ENCODE measurements at places on chromosomes 1 and 21.

GRCh38 chr1:40107290-40107959 lies 10.4 kb upstream of the PPT1 start:
- H3K27ac ChIP-seq: no peak overlapping the region
- no peak overlapping the region for H3K4me3 ChIP-seq
- no peaks in the 10 kb centered on the region for H3K36me3 ChIP-seq
- no peaks in the 10 kb centered on the region for H3K27me3 ChIP-seq
- H3K4me1 ChIP-seq: no peaks in the 10 kb centered on the region
- no peak for DNase-seq

DNA sequence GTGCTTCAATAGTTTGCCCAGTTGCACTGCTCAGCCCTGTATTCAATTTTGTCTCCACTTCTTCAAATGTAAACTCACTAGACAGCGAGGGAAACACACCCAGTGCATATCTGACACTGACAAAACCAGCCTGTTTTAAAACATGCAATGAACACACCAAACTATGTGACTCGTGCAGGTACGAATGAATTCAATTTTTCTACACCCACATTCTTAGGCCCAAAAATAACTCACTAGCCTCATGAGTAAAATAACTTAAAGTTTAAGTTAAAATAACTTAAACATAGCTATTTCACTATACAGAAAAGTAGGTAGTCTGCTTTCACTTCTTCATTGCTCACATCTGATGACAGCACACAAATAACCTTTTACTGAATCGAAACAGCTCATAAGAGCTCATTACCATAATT lies 21.1 kb downstream of the TTC13 start:
- no peaks in the 10 kb centered on the region for H3K4me1 ChIP-seq
- no peak overlapping the region for H3K4me3 ChIP-seq
- DNase-seq: no peak

GRCh38 chr1:157103268-157103667 lies 3.7 kb upstream of the ETV3L start:
- no peak overlapping the region for H3K4me3 ChIP-seq
- H3K36me3 ChIP-seq: no peaks in the 10 kb centered on the region
- H3K4me1 ChIP-seq: no peaks in the 10 kb centered on the region
- DNase-seq: no peak

DNA sequence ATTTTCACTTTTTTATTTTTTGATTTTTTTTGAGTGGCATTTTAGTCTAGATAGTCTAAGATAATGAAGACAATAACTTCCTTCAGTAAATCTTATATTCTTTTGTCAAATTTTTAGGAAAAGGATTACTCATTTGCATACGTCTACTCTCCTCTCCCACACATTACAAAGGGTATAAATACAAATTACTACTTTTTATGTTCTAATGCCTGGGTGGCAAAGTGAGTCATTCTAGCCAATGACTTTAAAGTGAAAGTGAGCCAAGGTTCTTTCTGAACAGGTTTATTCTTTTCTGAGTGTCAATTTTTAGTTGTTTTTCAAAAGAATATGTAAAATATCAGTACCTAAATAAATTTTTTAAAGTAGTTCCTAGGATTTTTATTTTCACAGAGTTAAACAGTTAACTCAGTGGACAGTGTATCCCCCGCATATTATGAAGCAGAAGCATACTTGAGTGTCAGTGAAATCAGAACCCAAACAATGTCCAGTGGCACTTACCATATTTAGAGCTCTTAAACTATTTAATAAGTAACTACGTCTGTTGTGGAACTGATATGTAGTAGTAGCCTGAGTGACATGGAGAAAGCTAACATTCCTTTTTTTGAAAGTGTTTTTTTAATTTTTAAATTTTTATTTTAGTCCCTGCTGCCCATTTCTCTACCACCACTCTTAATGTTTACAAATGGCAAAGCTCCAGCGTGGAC lies 141.7 kb downstream of the PHTF1 start:
- no peaks in the 10 kb centered on the region for H3K4me1 ChIP-seq
- H3K27ac ChIP-seq: no peak overlapping the region
- H3K4me3 ChIP-seq: no peak overlapping the region

DNA sequence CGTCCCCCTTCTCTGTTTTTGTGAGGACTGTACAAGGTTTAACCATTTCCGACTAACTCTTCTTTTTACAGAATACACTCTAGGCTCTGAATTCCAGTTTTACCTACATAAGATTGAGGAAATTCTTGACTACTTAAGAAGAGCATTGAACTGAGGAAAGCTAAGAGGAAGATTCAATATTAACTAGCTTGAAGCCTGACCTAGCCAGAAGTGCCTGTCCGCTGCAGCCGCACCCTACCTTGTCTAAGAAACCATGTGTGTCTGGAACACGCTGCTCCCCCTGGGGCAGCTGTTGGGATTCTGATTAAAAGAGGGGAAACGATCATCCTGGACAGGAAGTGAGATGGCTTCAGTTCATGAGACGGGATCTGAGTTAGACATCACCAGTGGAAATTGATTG lies 28.9 kb downstream of the CA6 start:
- DNase-seq: no peak
- H3K27ac ChIP-seq: no peak overlapping the region
- no peaks in the 10 kb centered on the region for H3K36me3 ChIP-seq
- no peaks in the 10 kb centered on the region for H3K4me1 ChIP-seq
- H3K4me3 ChIP-seq: no peak overlapping the region

- H3K27me3 ChIP-seq: no peaks in the 10 kb centered on the region
- DNase-seq: no peak
- no peak overlapping the region for H3K4me3 ChIP-seq
- H3K27ac ChIP-seq: no peak overlapping the region
Measured at GRCh38 chr21:15291621-15292266, 226.9 kb upstream of the NRIP1 start.

GRCh38 chr1:203000217-203000944 lies 6.8 kb upstream of the TMEM183A start:
- no peaks in the 10 kb centered on the region for H3K27me3 ChIP-seq
- H3K4me1 ChIP-seq: no peaks in the 10 kb centered on the region
- no peak overlapping the region for H3K4me3 ChIP-seq
- no peaks in the 10 kb centered on the region for H3K36me3 ChIP-seq
- DNase-seq: no peak

- no peak overlapping the region for H3K27ac ChIP-seq
- no peak overlapping the region for H3K4me3 ChIP-seq
- no peaks in the 10 kb centered on the region for H3K36me3 ChIP-seq
- no peaks in the 10 kb centered on the region for H3K27me3 ChIP-seq
- H3K4me1 ChIP-seq: peaks cover 1% of the 10 kb centered on the region
- DNase-seq: no peak
Measured at GRCh38 chr1:59143811-59144210, 153.1 kb upstream of the FGGY start.

DNA sequence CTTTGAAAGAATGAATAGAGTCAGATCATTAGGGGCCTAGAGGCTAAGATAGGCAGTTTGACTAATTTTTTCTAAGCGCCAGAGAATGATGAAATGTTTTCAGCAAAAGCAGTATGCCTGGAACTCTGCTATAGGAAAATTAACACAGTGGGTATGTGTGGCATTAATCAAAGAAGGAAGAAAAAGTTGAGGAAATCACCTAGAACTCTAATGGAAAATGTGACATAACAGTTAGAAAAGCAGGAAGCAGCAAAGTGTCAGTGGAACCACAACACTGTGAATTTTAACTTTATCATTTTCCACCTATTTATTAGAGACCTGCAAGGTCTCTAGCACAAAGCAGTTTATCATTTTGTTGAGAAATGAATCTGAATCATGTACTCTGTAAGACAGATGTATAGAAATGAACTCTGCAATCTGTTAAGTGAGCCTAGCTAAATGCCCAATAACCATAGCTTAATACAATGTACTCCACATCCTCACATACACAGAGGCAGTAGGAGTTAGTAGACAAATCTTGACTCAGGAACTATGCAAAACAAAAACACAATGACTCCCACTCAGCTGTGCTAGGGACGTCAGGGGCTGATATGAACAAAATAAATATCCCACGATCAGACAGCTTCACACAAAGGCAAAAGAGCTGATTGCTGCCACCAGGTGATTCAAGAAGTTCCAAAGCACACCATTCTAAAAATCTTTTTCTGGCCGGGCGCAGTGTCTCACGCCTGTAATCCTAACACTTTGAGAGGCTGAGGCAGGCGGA lies 500.7 kb upstream of the NFIA start:
- no peak overlapping the region for H3K27ac ChIP-seq
- no peak for DNase-seq
- no peaks in the 10 kb centered on the region for H3K36me3 ChIP-seq
- H3K4me1 ChIP-seq: no peaks in the 10 kb centered on the region
- H3K4me3 ChIP-seq: no peak overlapping the region
- no peaks in the 10 kb centered on the region for H3K27me3 ChIP-seq

DNA sequence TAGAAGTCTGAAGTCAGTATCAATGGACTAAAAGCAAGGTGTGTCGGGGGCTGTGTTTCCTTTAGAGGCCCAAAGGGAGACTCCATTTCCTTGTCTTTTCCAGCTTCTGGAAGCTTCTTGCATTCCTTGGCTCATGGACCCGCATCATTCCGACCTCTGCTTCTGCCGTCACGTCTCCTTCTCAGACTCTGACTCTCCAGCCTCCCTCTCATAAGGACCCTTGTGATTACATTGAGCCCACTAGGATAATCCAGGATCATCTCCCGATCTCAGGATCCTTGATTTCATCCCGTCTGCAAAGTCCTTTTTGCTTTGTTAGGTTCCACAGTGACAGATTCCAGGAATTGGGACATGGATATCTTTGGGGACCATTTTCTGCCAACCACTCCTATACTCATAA lies 265.8 kb upstream of the CSF3R start:
- H3K4me3 ChIP-seq: no peak overlapping the region
- no peak overlapping the region for H3K27ac ChIP-seq
- H3K27me3 ChIP-seq: peaks cover 7% of the 10 kb centered on the region
- DNase-seq: no peak
- no peaks in the 10 kb centered on the region for H3K36me3 ChIP-seq
- no peaks in the 10 kb centered on the region for H3K4me1 ChIP-seq

Data from liver (tissue), 10 donors.